ENCODE measurements at places on chromosomes 4 and X.

- DNase-seq = no peak
Measured at GRCh38 chr4:86935566-86935852, 698 bp downstream of the AFF1 start.

DNA sequence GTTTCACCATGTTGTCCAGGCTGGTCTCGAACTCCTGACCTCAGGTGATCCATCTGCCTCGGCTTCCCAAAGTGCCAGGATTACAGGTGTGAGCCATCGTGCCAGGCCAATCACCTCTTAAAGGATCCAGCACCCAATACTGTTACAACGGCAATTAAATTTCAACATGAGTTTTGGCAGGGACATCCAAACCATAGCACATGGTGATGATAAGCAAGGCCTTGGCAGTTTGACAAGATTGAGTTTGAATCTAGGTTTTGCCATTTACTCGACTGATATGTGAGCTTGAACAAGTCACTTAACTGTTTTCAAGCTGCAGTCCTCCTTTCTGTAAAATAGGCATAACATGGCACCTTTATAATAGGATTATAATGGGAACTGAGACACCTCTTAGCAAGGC is 84.1 kb downstream of the GPR82 start:
- no peak for DNase-seq

- DNase-seq = no peak
Measured at GRCh38 chr4:16859031-16859430, 39.4 kb downstream of the LDB2 start.

GRCh38 chr4:130028552-130028951 is 932.6 kb downstream of the C4orf33 start:
- DNase-seq = no peak

DNA sequence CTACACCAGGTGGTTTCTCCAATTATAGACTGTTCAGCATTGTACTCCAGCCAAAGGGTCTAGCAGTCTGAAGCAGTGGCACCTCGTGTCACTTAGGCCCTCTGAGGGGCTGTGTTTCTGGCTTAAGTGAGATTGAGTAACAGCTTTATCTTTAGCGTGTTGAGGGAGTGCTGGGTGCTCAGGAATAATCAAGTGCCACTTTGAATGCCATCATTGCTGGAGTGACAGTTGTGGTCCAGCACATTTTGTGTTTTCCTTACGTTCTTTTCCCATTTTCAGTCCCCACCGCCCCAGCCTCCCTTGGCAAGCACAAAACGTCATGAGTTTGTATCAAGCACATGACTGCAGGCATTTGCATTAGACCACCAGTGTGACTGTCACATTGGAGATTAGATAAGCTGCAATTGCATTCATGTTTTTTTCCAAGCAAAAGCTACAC is 58.7 kb downstream of the FNIP2 start:
- DNase-seq = no peak

All from chondrocyte (in vitro differentiated cells).